Uterus (tissue), 4 donors: ENCODE measurements at places on chromosomes 12 and 14. TPM values are rescaled to one million over a fixed set of nuclear protein-coding genes. Genes with fewer than 3 reads are reported as not detected.

DNA sequence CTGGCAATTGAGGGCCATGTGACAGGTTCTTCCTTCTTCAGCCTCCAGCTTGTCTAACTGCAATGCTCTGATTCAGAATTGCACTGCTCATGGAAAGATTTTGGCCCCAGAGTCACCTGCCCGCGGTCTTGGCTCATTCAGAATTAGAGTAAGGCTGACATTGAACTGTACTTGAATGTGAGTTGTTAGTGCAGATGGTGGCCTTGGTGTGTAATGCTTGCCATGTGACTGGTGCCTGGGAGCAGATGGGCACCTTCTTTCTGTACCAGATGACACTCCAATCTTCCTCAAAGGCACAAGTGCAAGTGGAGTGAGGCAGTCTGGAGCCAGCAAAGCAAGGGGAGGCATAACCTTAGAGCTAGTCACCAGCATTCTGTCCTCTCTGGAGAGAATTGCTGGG, 36.5 kb upstream of the ANO4 start:
- H3K27ac ChIP-seq, result no peak overlapping the region
- H3K36me3 ChIP-seq, result no peaks in the 10 kb centered on the region
- H3K27me3 ChIP-seq, result no peaks in the 10 kb centered on the region
- H3K4me1 ChIP-seq, result no peaks in the 10 kb centered on the region

DNA sequence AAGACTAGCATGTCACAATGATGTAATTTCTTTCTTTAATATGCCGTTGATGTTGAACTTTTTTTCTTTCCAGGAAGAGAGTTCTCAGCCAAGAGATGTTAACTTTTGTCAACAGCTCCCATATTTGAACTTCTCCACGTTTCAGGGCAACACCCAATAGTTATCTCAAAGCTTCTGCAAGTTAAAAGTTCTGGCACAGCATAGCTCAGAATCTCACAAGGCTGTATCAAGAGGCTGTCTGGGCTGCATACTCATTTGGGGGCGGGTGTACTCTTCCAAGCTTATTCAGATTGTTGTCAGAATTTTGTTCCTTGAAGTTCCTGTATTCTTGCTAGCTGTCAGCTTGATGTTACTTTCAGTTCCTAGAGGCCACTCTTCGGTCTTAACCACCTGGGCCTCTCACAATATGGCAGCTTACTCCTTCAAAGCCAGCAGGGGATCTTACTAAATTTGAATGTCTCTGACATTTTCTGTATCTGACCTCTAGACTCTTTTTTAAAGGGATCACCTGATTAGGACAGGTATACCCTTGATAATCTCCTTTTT, 38.9 kb downstream of the KCNC2 start:
- H3K4me3 ChIP-seq, result no peak overlapping the region
- no peaks in the 10 kb centered on the region for H3K27me3 ChIP-seq
- no peaks in the 10 kb centered on the region for H3K36me3 ChIP-seq
- DNase-seq, result no peak

- no peak overlapping the region for H3K4me3 ChIP-seq
- no peaks in the 10 kb centered on the region for H3K36me3 ChIP-seq
- H3K27ac ChIP-seq, result no peak overlapping the region
- H3K27me3 ChIP-seq, result no peaks in the 10 kb centered on the region
- H3K4me1 ChIP-seq, result no peaks in the 10 kb centered on the region
Observed at GRCh38 chr12:113762155-113762881, 203.8 kb downstream of the RBM19 start.

DNA sequence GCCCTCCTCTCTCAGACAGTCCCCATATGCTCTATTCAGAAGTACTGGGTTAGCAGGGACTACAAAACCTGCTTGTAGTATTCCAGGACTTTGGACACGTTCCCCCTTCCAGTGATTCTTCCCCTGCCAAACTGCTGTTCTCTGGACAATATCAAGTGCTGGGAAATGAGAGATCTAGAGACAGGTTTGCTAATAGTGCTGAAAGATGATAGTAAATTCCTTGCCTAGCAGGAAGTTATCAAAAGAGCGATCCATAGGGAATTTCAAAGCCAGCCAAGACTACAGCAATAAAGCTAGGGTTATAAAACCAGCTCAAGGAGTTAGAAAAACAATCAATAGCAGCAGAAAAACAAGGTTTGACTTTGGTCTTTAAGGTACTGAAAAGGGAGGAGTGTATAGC, 15.2 kb downstream of the SLC7A8 start:
- H3K27me3 ChIP-seq, result no peaks in the 10 kb centered on the region
- H3K27ac ChIP-seq, result peak overlapping the region; percentile 86
- H3K4me1 ChIP-seq, result peaks cover 3% of the 10 kb centered on the region
- H3K4me3 ChIP-seq, result no peak overlapping the region
- peak; percentile 65 for DNase-seq

DNA sequence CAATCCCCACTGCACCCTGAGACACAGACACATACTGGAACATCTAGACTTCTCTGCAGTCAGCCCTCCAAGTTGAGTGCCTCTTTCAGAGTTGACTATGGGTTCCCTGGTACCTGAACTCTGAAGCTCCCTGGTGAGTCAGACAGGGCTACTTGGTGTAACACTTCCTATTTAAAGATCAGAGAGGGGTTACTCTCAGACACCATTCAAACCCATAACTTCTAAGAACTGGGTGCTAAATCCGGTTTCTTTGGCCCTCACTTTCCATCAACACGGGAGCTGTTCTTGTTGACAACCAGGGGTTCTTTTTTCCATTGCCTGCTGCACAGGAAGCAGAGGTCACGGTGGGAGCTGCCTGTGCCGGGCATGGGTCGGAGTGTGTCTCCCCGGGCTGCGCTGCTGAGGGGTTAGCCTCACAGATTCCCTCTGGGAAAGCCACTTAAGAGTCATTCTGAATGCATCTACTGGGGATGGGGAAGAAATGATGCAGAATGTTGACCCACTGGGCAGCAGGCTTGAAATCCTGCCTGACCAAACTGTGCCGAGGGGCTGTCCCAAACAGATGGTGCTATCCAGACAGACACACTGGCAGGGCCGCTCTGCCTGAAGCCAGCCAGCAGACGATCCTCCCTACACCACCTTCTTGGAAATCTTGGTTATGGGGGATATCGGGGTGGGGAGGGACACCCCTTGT, 74.1 kb downstream of the PITPNM2 start:
- peak overlapping the region; percentile 66 for H3K27ac ChIP-seq
- DNase-seq, result no peak
- H3K4me1 ChIP-seq, result no peaks in the 10 kb centered on the region
- no peak overlapping the region for H3K4me3 ChIP-seq
- H3K36me3 ChIP-seq, result no peaks in the 10 kb centered on the region
- H3K27me3 ChIP-seq, result no peaks in the 10 kb centered on the region

DNA sequence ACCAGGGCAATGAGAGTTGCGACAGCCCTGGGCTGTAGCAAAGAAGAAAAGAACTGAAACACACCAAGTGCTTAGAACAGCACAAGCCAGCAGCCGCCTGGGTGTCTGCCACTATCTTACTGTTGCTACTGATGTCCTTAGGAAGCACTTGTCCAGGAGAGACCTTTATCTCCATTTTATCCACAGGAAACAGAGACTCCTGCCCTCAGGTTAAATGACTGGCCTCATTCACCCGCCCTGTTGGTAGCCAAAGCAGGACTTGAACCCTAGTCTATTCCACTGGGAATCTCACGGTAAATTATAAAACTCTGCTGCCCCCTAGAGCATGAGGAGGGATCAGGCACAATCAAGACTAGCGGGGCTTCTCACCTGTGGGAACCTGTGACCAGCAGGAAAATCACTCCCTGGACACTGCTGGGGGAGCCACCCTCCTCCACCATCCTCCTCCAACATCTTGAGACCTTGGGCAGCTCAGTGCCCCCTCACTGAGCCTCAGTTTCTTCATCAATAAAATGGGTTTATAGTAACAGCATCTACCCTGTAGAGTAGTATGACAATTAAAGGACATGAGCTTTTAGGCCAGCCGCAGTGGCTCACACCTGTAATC, 20.5 kb upstream of the TESC start:
- no peaks in the 10 kb centered on the region for H3K36me3 ChIP-seq
- no peak overlapping the region for H3K4me3 ChIP-seq
- DNase-seq, result no peak
- H3K27me3 ChIP-seq, result no peaks in the 10 kb centered on the region
- H3K4me1 ChIP-seq, result no peaks in the 10 kb centered on the region

- no peaks in the 10 kb centered on the region for H3K27me3 ChIP-seq
- no peak overlapping the region for H3K27ac ChIP-seq
- no peak overlapping the region for H3K4me3 ChIP-seq
- DNase-seq, result no peak
Observed at GRCh38 chr12:9731393-9731792, 1.5 kb downstream of the CLECL1 start.

The AQP2 gene
- not detected for total RNA-seq
